ENCODE measurements at places on chromosomes 11 and 22. TPM values are rescaled to one million over a fixed set of nuclear protein-coding genes. Genes with fewer than 3 reads are reported as not detected.

CCDC116 gene
- not detected for total RNA-seq

SCGB1D2 gene
- total RNA-seq = not detected

CADM1 gene
- total RNA-seq = 0.81 TPM

CTSW gene
- total RNA-seq = 52.7 TPM

FAU gene
- 1,408 TPM for total RNA-seq

SMC1B gene
- total RNA-seq = not detected

CHRDL2 gene
- not detected for total RNA-seq

- DNase-seq = no peak
Observed at GRCh38 chr11:118883368-118884071, at the start of gene CXCR5. Gene CXCR5 (plus strand): TSS chr11:118883892. CDS start chr11:118883942, 50 bp downstream.

DNA sequence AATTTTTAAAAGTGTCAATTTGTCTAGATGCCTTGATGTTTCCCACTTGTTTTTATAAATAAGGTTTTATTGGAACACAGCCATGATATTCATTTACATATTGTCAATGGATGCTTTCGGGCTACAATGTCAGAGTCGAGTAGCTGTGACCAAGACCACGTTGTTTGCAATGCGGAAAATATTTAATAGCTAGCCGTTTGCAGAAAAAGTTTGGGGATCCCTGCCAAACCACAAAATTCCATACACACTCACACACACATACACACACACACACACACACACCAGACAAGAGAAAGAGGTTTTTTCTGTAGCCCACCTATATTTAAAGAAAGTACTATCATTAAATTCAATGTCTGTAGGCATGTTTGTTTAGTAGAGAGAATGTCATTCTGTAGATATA lies 58.3 kb downstream of the TYR start:
- no peak for DNase-seq

- DNase-seq = no peak
Observed at GRCh38 chr22:37752189-37753087, 55.3 kb upstream of the GCAT start.

DNA sequence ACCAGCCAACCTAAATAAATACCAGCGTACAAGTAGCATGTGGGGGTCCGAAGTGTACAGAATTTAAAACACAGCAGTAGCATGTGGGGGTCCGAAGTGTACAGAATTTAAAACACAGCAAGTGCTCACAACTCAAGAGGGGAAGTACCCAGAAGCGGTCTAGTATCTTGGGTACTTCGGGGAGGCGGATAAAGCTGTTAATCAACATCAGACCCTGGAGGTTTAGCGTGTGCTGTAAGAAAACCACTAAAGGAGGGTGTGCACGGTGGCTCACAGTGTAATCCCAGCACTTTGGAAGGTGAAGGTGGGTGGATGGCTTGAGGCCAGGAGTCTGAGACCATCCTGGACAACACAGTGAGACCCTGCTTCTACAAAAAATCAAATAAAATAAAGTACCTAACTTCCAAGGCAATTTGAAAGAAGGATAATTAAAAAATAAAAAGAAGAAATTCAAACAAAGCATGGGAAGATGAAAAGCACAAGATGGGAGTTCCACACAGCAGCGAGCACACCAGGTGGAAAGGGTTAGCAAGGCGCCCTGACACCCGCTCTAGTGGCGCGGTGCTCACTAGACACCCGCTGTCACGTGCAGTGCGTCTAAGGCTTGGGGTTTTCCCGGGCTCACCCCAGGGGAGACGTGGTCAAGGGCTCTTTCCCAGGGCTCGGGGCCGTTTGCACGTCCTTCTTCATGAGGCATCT lies 35.0 kb upstream of the MOB2 start:
- DNase-seq = no peak

GRCh38 chr22:19525666-19526065 lies 1.5 kb upstream of the CLDN5 start:
- DNase-seq = no peak

- DNase-seq = no peak
Observed at GRCh38 chr22:28348613-28349609, 330.7 kb downstream of the TTC28 start.

DNA sequence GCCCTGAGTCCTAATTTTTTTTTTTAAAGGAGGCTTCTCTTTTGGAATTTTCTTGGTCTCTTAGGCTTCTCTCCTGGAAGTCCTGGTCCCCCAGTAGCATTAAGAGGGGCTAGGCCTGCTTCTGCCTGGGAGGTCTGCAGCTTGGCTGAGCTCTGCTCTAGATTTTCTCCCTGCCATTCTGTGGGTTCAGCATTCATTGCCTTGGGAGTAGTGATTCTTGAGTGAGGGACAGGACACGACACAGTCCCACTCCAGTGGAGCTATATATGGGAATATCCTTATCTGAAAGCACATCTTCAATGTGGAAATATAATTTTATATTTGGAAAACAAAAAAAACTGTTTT lies 3.7 kb downstream of the IGSF22 start:
- no peak for DNase-seq

- DNase-seq = no peak
Observed at GRCh38 chr22:50027639-50028537, 15.3 kb upstream of the IL17REL start.

GRCh38 chr22:44883011-44883421 lies 126.8 kb downstream of the PHF21B start:
- no peak for DNase-seq

GRCh38 chr11:90770007-90770406 lies 547.2 kb upstream of the CHORDC1 start:
- DNase-seq = no peak

DNA sequence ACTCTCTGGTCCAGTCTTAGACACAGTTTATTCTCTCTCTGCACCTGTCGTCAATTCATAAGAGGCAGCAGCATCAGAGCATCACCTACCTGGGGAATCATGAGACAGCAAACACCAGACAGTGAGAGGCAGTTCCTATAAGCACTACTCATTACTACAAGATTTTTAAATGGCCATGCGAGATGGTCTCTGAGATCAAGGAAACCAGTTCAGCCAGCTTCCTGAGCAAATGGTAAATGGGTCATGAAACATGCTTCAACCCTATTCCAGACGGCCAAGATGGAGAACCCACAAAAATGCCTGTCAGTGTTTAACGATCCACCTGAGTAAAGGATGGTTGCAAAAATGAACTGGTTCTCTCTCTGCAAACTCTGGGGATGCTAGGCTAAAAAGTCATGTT lies 52.9 kb downstream of the SYTL2 start:
- no peak for DNase-seq

DNA sequence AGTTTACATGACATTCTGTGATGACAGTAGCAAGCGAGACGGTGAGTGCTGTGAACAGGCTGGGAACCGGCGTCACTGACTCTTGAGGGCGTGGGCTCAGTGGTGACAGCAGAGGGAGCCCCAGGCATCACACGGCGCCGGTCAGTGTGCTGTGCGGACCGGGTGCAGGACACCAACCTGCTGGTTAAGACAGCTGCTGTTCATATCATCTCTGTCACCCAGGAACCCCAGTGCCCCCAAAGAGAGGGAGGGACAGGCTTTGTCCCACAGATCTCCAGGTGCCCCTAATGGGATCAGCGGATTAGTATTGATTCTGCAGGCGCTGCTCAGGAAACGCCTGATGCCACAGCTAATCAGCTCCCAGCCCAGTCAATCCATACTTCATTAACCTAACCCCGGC lies 18.4 kb downstream of the B3GAT1 start:
- DNase-seq = no peak

DNA sequence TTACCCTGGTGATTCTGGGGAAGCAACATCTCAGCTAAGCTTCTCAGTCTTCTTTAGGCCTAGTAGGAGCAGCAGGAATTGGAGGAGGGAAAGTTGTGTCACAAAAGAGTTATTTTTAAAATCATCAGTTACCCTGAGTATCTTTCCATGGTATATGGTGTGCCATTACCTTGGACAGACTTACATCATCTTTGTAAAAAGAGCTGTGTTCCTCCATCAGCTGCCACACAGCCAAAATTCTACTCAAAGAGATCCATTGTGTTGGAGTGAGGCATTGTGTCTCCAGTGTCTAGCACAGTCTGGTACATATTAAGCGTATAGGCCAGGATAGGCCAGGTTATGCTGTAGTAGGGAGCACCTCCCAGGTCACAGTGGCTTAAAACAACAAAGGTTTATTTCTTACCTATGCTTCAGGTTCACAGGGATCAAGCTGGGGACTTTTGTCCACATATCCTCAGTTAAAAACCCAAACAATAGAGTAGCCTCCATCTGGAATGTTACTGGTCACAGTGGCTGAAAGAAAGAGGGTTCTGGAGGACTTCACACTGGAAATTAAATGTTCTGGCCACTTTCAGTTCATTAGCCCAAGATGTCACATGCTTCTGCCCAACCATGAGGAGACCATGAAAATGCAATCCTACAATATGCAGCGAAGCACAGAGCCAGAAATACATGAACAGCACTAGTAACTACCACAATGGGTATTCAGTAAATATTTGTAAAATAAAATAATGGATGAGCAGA lies 9.9 kb upstream of the TMPRSS5 start:
- DNase-seq = no peak
